ENCODE measurements at places on chromosomes 4 and X.

- no peak for DNase-seq
Measured at GRCh38 chr4:122701061-122701460, 31.4 kb upstream of the BBS12 start.

DNA sequence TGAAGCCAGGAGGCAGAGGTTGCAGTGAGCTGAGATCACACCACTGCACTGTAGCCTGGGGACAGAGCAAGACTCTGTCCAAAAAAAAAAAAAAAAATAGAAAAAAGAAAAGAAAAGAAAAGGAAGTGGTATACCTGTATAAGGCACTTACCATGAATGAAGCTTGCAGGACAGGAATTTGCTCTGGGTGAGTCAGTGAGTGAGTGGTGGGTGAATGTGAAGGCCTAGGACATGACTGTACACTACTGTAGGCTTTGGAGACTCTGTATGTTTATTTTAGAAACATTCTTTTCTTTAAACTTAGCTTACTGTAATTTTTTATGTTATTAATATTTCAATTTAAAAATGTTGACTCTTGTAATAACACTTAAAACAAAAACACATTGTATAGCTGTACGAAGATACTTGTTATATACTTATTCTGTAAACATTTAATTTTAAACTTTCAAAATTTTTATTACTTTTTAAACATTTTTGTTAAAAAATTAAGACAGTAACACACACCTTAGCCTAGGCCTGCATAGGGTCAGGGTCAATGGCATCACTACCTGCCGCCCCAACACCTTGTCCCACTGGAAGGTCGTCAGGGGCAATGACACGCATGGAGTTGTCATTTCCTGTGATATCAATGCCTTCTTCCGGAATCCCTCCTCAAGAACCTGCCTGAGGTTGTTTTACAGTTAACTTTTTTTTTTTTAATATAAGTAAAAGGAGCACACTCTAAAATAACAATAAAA lies 78.7 kb downstream of the CLNK start:
- DNase-seq: no peak

- DNase-seq: no peak
Measured at GRCh38 chrX:34900691-34901090, 41.9 kb upstream of the FAM47B start.

DNA sequence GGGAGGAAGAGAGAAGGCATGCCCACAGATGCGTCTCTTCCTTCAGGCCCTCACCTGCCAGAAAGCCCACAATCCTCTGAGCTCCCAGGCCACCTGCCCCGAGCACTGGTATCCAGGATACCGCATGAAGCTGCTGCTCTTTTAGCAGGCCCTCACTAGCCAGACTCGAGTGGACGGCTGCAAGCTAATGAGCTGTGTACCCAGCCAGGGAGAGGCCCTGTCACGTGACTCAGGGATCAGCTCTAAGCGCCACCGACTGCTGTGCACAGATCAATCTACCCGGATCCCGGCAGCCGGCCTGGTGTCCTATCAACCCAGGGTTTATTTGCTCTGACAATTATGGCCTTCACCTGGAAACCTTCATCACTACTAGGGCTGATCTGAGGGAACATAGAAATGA lies 39.0 kb downstream of the BCOR start:
- no peak for DNase-seq

- no peak for DNase-seq
Measured at GRCh38 chr4:120753854-120754253, 168.7 kb downstream of the PRDM5 start.

DNA sequence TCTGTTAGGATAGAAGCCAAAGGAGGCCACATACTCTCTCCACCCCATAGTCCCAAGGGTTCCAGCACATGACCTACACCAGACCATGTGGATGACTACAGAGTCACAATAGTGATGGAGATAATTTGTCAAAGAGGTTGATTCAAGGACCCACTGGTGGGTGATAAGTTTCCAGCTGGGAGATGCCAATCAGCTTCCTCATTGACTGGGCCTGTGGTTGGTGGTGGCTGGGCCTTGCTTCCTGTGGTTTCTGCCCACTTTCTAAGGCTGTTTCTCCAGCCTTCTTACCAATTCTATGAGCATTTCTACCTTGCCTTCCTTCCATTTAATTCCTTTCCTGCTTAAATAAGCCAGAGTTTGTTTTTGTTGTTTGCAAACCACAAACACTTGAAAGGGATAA lies 95.5 kb upstream of the CPEB2 start:
- no peak for DNase-seq

- DNase-seq: no peak
Measured at GRCh38 chr4:28310926-28311325, 1450.3 kb downstream of the STIM2 start.

GRCh38 chrX:79270401-79270800 lies 96.7 kb downstream of the ITM2A start:
- peak; percentile 61 for DNase-seq

DNA sequence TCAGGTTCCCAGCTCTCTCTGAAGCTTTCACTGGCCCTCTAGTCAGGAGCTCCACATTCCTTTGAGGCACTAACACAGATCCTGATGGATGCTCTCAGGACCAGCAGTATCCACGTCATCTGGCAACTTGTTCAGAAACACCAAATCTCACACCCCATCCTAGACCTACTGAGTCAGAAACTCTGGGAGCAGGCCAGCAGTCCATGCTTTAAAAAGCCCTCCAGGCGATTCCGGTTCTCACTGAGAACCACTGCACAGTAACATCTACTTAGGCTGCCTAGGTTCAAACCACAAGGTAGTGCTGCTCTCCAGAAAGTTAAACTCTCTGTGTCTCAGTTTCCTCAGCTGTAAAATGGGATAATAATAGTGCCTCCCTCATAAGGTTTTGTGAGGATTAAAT lies 55.3 kb downstream of the CCDC158 start:
- no peak for DNase-seq

- DNase-seq: no peak
Measured at GRCh38 chrX:18887177-18887824, 96.6 kb downstream of the PHKA2 start.

- no peak for DNase-seq
Measured at GRCh38 chrX:131792356-131792749, 230.7 kb upstream of the STK26 start.

DNA sequence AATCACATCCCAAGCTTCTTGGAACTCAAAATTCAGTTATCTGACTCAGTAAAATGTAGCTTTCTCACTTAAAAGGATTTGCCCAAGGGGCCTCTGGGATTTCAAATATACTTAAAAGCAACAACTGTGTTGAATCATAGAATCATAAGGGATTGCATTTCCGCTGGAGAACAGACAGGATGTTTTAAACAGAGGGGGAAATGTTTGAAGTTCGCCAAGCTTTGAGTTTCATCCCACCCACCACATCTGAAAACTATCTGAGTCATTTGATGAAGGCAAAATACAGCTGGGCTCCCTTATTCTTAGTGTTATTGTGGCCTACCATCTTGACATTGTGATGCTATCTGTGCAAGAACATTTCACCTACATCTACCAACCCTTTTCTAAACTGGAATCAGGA lies 73.5 kb downstream of the PPP1R2C start:
- no peak for DNase-seq

DNA sequence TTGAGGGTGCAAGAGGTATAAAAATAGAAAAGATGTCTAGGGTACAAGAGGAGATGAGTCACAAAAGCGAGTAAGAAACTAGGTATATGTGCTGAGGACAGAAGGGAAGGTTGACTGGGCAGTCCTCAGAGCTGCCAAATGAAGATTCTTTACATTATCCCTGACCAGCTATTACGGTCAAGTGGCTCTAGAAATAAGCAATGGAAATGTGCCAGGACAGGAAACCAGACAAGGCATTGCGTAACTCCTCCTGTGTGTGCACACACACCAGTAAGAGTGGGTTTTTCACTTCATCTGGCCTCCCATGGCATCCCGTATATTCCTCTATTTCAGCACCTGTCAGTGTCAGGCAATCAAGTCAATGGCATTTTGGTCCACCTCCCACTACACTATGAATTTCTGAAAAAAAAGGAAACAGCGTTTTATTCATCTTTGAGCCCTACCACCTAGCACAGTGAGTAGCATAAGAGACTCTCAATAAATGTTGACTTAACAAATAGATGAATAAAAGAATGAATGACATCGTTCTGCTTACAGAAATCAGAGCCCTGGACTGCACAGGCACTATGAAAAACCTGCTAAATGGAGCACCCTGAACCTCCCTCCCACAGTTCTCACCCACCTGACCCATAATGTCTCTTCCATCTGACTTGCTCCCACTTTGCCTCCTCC lies 62.6 kb upstream of the KLF3 start:
- no peak for DNase-seq

GRCh38 chr4:179110356-179110755 lies 1668.1 kb upstream of the AGA start:
- DNase-seq: no peak

DNA sequence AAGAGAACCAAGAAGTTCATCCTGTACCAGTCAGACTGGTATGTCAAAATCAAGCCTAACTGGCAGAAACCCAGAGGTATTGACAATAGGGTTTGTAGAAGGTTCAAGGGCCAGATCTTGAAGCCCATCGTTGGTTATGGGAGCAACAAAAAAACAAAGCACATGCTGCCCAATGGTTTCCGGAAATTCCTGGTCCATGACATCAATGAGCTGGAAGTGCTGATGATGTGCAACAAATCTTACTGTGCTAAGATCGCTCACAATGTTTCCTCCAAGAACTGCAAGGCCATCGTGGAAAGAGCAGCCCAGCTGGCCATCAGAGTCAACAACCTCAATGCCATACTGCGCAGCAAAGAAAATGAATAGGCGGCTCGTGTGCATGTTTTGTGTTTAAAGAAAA lies 172.7 kb upstream of the MED14 start:
- DNase-seq: no peak

GRCh38 chr4:99640676-99641075 lies 17.0 kb downstream of the C4orf54 start:
- DNase-seq: no peak

DNA sequence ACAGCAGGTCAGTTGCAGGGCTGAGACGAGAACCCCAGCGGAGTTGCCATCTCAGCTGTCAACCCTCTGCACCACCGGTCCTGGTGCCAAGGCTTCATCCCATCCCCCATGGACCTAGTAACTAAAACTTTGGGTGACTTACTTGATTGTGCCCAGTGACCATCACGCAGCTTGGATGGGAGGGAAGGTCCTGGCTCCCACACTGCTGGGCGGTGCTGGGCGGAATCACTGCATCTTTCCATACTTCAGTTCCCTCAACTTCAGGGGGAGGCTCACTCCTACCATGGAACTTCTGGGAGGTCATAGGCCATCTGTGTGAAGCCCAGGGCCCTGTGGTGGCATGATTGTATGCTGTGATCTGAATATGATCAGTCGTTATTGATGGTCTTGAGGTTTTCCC lies 26.2 kb upstream of the JAKMIP1 start:
- DNase-seq: no peak

- DNase-seq: no peak
Measured at GRCh38 chrX:129115104-129115503, 408.2 kb downstream of the SMARCA1 start.

GRCh38 chrX:110794601-110795000 lies 1.0 kb downstream of the CHRDL1 start:
- no peak for DNase-seq

GRCh38 chr4:158856852-158857251 lies 88.0 kb downstream of the FNIP2 start:
- no peak for DNase-seq

GRCh38 chr4:105951198-105951597 lies 55.9 kb downstream of the NPNT start:
- no peak for DNase-seq

- no peak for DNase-seq
Measured at GRCh38 chr4:42489095-42489494, 91.8 kb downstream of the SHISA3 start.

DNA sequence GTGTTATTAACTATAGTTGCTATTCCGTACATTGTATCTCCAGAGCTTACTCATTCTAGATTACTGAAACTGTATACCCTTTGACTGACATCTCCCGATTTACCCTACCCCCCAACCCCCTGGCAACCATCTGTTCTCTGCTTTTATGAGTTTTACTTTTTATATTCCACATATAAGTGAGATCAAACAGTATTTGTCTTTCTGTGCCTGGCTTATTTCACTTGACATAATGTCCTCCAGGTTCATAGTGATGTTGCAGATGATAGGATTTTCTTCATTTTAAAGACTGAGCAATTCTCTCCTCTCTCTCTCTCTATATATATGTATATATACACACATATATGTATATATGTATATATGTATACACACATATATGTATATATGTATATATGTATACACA lies 54.6 kb downstream of the CFAP299 start:
- DNase-seq: no peak

GRCh38 chrX:99705701-99706100 lies 704.4 kb downstream of the PCDH19 start:
- no peak for DNase-seq

DNA sequence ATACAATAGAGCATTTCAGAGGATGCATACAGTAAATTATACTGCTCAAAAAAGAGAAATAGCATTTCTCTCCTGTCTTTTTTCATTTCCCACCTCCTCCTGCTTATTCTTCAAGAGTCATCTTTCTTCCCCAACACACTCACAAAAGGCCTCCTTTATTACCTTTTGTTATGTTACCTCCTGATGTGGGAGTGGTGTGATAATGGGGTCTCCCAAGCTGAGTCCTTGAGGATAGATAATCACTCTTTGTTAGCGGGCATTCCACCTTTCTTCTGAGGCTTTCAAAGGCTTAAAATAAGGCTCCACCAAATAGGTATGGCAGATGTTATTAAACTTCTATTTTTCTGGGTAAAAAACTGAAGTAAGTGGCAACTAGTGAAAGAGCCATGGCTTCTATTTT lies 159.8 kb downstream of the CPEB2 start:
- no peak for DNase-seq

DNA sequence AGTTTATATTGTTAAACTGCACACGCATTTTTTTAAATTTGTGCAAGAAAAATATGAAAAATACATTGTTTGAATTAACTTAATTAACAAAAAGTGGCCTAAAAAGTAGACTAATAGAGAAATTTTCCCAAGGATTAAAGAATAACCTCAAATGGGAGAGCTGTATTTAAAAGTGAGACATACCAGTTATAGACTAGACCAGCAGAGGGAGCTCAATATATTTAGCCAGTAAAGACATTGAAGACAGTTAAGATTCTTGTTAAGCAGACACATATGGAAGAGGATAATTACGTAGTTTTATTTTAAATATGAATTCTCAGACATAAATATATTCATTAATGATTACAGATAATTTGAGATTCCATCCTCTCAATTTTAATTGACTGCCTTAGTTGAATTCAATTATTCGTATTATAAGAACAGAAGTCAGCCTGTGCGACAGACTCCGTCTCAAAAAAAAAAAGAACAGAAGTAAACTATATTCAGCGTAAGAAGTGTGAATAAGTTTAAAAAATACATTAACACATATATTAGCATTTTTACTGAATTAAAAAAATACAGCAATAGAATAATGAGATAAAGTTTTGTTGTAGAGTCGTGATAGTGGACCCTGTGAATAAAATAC lies 64.8 kb downstream of the GLRA3 start:
- no peak for DNase-seq

DNA sequence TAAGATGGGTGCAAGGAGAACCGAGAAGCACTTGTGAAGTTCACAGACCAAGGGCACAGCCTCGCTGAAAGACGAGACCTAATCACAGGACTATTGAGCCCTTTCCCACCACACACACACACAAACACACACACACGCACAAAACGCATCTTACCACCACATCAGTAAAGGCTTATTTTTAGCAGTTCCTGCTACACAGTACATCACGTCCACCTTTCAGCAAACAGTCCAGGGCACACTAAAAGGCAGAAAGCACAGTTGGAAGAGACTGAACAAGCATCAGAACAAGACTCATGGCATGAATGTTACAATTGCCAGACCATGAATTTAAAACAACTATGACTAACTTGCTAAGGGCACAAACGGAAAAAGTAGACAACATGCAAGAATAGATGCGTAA lies 83.6 kb upstream of the MAPK10 start:
- no peak for DNase-seq
